ENCODE measurements at places on chromosomes 16 and 17. TPM values are rescaled to one million over a fixed set of nuclear protein-coding genes. Genes with fewer than 3 reads are reported as not detected.

DNA sequence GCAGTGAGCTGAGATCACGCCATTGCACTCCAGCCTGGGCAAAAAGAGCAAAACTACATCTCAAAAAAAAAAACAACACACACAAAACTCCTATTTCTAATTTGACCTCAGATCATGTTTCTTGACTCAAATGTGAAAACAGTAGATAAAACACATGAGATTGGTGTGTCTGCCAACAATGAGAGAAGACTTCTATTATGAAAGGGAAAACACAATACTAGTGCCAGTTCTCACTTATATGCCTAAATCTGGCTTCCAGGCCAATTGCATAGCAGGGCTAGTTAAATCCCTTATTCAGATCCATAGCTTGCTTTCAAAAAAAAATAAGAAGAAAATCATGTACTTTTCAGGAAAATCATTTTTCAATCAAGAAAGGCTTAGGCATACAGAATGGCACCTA is 39.4 kb downstream of the AP1G1 start:
- DNase-seq: no peak

DNA sequence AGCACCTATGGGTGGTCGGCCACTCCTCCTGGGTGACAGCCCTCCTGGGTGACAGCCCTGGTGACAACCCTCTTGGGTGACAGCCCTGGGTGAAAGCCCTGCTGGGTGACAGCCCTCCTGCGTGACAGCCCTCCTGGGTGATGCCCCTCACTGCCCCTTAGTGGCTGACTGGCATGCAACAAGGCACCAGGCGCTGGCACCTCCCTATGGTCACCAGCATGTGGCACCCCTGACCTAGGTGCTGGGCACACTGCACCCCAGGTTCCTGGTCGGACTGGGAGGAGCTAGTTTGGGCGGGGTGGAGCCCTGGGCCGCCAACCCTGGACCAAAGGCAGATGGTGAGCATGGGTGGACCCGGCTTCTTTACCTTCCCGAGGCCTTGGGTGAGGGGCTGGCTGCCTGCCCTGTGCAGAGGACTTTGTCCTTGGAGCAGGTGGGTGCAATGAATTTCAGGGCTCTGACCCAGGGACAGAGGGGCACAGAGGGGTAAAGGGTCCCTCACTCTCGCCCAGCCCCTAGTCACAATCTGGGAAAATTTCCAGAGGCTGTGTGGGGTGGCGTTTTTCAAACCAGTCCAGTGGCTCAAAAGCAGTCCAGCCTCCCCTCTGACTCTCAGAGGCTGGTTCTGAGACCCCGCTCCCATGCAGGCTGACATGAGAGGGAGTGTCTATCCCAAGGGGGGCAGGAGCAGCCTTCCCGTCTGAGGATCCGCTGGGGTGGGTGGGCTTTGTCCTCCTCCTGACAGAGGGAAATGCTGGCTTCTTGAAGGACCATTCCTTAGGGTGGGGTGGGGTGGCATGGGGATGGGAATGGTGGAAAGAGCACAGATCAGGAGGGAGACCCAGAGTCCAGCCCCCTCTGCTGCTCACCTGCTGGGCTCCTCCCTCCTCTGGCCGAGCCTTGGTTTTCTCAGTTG is 25.9 kb upstream of the TNFRSF13B start:
- DNase-seq: no peak

DNA sequence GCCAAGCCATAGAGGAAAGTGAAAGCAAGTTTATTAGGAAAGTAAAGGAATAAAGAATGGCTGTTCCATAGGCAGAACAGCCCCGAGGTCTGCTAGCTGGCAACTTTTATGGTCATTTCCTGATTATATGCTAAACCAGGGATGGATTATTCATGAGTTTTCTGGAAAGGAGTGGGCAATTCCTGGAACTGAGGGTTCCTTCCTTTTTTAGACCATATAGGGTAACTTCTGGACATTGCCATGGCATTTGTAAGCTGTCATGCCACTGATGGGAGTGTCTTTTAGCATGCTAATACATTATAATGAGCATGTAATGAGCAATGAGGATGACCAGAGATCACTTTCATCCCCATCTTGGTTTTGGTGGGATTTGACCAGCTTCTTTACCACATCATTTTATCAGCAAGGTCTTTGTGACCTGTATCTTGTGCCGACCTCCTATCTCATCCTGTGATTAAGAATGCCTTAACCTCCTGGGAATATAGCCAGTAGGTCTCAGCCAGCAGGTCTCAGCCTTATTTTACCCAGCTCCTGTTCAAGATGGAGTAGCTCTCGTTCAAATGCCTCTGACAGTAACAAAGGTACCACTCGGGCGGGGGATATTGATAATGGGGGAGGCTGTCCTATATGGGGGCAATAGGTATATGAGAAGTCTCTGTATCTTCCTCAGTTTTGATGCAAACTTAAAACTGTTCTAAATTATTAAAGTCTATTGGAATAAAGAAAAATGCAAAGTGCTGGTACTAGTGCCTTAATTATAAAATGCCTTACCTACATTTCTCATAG is 38.9 kb upstream of the HELZ start:
- DNase-seq: no peak

- no peak for DNase-seq
These were observed 532.8 kb downstream of the XYLT1 start for GRCh38 chr16:16938009-16938408.

DNA sequence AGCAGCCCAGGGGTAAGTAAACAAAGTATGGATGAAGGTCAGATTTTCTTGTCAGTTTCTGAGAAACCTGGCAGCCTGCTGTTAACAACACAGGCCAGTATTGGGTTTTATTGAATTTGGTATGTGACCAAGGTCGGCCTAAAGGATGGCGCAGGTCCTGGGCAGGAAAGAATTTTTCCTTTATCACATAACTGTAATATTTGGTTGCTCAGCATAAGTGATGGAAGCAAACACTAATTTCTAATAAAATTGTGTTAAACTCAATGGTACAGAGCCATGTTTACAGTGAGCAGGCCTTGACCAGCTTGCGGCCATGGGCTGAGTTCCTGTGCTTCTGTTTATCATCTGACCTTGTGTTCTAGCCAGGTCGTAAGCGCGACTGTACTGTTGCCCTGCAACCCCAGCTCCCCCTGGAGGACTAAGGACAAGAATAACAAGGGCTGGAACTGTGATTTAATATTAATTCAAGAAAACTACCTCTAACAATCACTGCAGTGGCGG is 10.5 kb downstream of the POLDIP2 start:
- peak; percentile 55 for DNase-seq

DNA sequence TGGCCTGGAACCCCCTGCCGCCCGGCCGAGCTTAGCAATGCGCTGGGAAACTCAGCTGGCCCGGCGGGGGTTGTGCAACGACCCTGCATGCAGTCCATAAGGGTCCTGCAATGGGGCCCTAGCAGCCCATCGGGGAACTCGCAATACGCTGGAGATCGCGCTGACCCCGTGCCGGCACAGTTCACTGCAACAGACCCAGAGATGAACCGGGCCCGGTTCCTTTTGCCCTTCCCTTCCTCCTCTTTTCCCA is 375 bp downstream of the SLC25A11 start:
- DNase-seq: no peak

GRCh38 chr17:41167561-41167960 is 460 bp downstream of the KRTAP4-3 start:
- DNase-seq: no peak

GRCh38 chr17:1553354-1554266 is 9.0 kb downstream of the PITPNA start:
- DNase-seq: no peak

GRCh38 chr17:46007461-46007965 is 8.5 kb downstream of the STH start:
- DNase-seq: no peak

DNA sequence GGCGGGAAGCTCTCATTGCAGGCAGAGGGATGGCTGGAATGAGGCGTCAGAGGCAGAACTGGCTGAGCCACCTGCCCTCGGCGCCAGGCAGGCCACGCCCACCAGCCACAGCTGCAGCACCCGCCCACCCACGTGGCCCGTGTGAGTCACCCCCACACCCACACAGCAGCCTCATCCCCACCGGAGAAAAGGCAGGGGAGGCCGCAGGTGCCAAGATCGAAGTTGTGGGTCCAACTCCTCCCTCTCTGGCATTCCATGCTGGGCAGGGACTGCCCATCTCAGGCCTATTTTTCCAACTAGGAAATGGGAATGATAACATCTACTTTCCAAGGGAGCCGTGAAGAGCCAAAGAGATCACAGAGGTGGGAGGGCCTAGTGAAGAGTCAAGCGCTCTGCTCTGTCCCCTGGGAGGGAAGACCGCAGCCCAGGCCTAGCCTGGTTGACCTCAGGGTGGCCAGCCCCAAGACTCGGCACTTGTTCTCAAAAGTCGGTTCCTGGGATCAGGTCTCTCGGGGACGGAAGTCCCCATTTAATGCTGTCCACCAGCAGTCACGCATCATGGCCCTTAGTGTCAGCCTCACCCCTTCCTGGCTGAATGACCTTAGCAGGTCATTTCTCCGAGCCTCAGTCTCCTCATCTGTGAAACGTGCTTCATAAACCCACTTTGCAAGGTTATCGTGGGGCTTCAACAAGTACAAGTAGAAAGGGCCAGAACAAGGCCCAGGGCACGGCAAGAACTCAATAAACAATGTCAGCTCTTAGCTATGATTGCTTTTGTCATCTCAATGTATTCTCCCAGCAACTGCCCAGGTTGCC is at the start of gene TRPV3:
TSS of gene TRPV3 (minus strand) at position 45 of the 816 bp plus-strand sequence. CDS start 2,962 bp downstream, outside the sequence.
- no peak for DNase-seq

GRCh38 chr17:17531156-17531555 is 35.0 kb upstream of the RASD1 start:
- DNase-seq: no peak

DNA sequence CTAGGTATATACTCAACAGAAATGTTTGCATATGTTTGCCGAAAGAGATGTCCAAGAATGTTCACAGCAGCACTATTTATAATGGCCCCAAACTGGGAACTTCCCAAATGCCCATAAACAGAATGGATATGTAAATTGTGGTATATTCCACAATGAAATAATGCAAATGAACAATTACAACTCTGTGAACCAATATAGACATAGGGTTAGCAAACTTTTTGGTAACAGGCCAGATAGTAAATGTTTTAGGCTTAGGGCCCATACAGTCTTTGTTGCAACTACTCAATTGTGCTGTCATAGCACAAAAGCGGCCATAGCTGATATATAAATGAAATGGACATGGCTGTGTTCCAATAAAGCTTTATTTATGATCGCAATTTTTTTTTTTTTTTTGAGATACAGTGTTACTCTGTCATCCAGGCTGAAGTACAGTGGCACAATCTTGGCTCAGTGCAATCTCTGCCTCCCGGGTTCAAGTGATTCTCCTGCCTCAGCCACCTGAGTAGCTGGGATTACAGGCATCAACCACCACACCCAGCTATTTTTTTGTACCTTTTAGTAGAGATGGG is 16.5 kb downstream of the XYLT1 start:
- no peak for DNase-seq

DNA sequence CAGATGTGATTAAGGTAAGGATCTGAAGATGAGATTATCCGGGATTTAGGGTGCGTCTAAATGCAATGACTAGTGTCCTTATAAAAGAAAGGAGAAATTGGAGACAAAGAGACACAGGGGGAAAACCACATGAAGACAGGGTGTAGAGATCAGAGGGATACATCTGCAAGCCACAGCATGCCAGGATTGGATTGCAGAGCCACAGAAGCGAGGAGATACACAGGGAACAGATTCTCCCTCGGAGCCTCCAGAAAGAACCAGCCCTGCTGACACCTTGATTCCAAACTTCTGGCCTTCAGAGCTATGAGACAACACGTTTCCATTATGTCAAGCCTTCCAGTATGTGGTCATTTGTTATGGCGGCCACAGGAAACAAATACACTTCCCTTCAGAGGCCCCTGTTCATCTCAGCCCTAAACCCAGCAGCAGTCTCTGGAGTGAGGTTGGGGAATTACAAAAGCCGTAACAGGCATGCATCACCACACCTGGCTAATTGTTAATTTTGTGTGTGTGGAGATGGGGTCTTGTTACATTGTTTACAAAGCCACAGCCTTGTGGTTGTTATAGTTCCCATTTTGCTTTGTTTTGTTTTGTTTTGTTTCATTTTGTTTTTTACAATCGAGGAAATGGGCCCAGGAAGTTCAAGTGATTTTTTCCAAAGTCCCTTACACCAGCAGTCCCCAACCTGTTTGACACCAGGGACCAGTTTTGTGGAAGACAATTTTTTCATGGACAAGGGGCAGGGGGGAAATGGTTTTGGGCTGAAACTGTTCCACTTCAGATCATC is 51.6 kb upstream of the LYRM9 start:
- DNase-seq: no peak

GRCh38 chr17:5555254-5555653 is 29.1 kb downstream of the NLRP1 start:
- DNase-seq: no peak

- no peak for DNase-seq
These were observed 526 bp upstream of the MFSD6L start for GRCh38 chr17:8799570-8800212.

- no peak for DNase-seq
These were observed 25.1 kb downstream of the UNK start for GRCh38 chr17:75809631-75810111.

GRCh38 chr17:50689251-50689650 is 18.5 kb downstream of the ANKRD40 start:
- no peak for DNase-seq

DNA sequence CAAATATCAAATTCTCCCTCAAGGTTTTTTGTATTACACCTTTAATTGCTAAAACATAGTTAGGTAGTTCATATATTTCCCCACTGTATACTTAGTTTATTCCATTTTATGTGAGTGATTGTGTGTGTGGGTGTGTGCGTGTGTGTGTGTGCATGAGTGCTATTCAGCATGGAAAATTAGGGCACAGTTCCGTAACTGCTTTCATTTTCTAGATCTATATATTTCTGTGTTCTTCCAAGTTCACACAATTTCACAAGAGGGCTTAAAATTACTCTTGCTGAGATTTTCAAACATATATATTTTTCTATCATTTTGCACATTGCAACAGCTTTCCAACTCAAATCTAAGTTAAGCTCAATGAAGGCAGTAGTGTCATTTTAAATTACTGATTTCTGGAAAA is 782.9 kb upstream of the SOX9 start:
- peak; percentile 45 for DNase-seq

DNA sequence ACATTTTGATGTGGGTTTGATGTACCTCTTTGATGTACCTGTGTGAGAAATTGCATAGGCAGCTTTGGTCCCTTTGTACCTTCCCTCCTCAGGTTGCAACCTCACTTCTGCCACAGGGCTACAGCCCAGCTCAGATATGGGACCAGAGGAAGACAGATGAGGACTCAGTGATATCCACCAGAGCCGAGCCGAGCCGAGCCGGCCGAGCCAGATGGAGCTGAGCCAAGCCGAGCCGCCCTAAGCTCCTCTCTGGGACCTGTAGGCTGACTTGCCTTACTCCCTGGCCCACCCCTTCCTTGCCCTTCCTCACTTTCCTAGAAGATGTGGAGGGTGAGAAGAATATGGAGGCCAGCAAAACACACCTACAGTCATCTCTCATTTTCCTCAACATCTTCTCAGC is 3.8 kb downstream of the HEATR9 start:
- no peak for DNase-seq

- no peak for DNase-seq
These were observed 92.2 kb downstream of the TNFRSF13B start for GRCh38 chr17:16879686-16880085.

Gene SOST
- not detected for total RNA-seq

Gene RSKR
- 4.8 TPM for total RNA-seq

Gene TAC4
- not detected for total RNA-seq

Gene TMED6
- not detected for total RNA-seq

Gene PRSS33
- total RNA-seq: 0.24 TPM

Gene PPL
- total RNA-seq: 0.03 TPM
